ENCODE measurements at places on chromosomes 2 and 18. TPM values are rescaled to one million over a fixed set of nuclear protein-coding genes. Genes with fewer than 3 reads are reported as not detected.

GRCh38 chr2:41521211-41521610, 526.6 kb upstream of the PKDCC start:
- H3K27ac ChIP-seq: no peak overlapping the region
- H3K27me3 ChIP-seq: no peaks in the 10 kb centered on the region
- no peak for DNase-seq
- H3K36me3 ChIP-seq: no peaks in the 10 kb centered on the region
- no peak overlapping the region for H3K4me3 ChIP-seq

- no peaks in the 10 kb centered on the region for H3K4me1 ChIP-seq
- H3K4me3 ChIP-seq: no peak overlapping the region
- no peaks in the 10 kb centered on the region for H3K36me3 ChIP-seq
- no peaks in the 10 kb centered on the region for H3K27me3 ChIP-seq
These were observed 204.4 kb downstream of the CCDC102B start for GRCh38 chr18:69002233-69002632.

ZNF516 gene
- 32.7 TPM for total RNA-seq

ADI1 gene
- total RNA-seq: 22.1 TPM

DTNA gene
- total RNA-seq: 28.2 TPM

GBX2 gene
- not detected for total RNA-seq
